ENCODE measurements at places on chromosomes 5 and 9.

DNA sequence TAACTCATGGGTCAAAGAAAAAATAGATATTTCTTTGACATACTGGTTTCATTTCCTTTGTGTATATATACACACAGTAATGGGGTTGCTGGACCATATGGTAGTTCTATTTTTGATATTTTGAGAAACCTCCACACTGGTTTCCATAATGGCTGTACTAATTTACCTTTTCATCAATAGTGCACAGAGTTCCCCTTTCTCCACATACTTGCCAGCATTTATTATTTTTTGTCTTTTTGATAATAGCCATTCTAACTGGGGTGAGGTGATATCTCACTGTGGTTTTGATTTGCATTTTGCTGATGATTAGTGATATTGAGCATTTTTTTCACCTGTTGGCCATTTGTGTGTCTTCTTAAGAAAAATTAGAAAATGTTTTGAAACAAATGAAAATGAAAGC is 78.4 kb upstream of the CKMT2 start:
- no peak for DNase-seq

GRCh38 chr9:128394379-128395168 is 23.4 kb downstream of the URM1 start:
- peak; percentile 66 for DNase-seq

DNA sequence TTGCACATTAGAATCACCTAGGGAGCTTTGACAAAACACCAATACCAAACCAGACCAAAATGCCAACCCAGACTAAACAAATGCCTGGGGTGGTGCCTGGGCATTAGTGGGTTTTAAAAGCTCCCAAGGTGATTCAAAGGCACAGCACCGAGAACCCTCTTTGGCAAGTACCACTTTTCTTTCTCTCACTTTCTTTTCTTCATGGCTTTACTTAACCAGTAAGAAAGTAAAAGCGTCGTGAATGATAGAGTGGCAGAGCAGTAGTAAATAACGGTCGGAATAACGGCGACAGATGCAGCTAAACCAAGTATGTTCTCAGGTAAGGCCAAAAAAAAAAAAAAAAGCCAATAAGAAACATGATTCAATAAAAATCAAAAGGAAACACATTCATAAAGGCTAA is 49.5 kb downstream of the ZNF608 start:
- no peak for DNase-seq

- no peak for DNase-seq
Observed at GRCh38 chr5:52328220-52328806, 459.4 kb upstream of the ITGA1 start.

DNA sequence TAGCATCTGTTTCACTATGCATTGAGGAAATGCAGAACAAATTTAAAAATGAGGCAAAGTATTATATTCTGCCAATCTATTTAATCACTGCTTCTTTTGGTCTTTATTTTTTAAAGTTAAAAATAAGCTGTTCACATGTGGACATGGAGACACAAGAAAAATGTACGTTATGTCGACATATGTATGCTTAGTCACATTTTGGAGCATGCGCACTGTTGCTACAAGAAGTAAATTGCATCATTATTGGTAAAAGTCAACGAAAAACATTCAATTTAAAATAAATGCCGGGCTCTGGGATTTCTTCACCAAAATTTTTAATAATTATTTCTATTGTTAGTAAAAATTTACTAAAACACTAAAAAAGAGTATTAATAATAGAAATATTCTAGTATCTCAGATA is 876.3 kb upstream of the CTNND2 start:
- no peak for DNase-seq

GRCh38 chr5:139723986-139724587 is 71.5 kb upstream of the PSD2 start:
- DNase-seq, result no peak

DNA sequence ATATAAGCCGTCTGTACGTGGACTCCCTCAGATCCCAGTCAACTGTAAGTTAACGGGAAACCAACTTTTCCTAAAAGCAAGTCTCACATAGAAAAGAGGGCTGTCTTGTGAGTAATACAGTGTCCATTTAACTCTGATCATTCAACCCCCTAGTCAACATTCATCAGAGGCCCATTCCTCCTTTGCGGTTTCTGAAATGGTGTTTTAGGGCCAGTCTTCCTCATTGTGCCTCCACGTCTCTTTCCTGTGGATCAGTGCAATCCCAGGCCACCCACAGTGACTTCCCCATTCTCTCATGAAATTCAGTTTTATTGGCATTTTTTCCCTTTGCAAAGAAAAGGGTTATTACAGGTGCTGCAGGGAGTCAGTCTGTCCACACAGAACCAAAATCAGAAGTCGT is 261.8 kb downstream of the NR3C1 start:
- DNase-seq, result no peak

DNA sequence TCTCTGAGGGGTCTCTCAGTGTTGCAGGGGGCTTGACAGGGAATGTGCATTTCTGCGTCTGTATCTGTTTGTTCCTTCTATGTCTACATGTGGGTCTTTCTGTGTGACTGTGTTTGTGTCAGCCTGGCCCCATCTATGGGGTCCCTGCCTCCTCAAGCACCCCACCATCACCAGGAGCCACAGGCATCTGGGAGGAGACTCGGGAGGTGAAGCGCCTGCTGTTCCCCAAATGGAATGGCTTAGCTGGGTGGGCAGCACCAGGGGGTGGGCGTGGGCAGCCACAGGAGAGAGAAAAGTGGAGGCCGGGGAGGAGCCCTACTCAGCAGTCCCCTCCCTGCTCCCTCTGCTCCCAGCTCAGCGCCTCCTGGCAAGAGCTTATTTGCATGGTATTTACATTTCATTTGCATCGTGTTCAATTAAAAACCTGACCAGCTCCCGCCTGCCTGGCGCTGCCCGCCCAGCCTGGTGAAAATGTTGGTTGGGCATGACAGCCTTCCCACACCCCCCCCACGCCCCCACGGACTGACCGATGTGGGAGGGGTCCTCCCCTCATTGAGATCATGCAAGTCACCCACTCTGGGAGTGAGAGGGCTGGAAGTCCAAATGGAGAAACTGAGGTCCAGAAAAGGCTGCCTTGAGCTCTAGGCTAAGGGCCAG is 50.5 kb downstream of the CXXC5 start:
- no peak for DNase-seq

GRCh38 chr9:3191715-3192114 is 334.1 kb downstream of the RFX3 start:
- no peak for DNase-seq

DNA sequence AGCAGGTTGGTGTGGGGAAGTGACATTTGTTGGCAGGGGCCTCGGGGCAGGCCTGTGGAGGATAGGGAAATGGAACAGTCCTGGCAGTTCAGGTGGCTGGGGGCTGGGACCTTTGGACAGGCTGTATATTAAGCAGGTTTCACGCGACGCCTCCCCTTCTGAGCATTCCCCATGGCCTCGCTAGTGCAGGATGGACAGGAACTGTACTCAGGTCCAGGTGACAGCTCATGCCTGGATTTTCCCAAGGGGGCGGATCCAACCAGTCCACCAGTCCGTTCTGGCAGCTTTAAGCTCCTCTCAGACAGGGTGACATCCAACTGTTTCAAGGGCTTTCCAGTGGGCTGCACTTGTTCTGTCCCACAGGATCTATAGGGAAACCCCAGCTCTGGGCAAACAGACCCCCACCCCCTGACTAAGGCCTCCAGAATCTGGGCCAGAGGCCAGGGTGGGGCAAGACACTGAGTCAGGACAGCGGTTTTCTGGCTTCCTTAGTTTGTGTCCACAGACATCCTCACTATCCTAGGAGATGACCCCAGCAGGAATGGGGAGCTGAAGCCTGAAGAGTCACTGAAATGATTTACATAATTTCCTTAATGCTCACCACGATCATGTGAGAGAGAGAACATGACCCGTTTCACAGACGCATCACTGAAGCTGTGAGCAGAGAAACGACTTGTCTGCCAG is 20.9 kb downstream of the CSF2 start:
- no peak for DNase-seq

- no peak for DNase-seq
Observed at GRCh38 chr9:107807183-107807582, 317.6 kb upstream of the KLF4 start.

DNA sequence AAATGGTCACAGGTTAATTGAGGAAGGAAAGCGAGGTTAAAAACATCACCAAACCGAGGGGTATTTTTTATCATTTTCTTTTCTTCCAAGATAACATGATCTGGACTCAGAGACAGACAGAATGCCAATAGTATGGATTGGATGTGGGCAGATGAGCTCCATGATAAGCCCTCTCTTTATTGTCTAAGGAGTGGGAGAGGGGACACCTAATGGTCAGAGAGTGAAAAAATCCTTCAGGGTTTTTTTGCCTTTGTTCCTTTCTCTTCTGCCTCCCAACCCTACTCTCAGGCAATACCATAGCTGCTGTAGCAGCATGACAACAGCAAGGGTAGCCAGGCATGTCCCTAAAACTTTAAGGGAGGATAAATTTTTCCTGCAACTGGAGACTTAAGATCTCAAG is 94.7 kb downstream of the DIRAS2 start:
- no peak for DNase-seq

DNA sequence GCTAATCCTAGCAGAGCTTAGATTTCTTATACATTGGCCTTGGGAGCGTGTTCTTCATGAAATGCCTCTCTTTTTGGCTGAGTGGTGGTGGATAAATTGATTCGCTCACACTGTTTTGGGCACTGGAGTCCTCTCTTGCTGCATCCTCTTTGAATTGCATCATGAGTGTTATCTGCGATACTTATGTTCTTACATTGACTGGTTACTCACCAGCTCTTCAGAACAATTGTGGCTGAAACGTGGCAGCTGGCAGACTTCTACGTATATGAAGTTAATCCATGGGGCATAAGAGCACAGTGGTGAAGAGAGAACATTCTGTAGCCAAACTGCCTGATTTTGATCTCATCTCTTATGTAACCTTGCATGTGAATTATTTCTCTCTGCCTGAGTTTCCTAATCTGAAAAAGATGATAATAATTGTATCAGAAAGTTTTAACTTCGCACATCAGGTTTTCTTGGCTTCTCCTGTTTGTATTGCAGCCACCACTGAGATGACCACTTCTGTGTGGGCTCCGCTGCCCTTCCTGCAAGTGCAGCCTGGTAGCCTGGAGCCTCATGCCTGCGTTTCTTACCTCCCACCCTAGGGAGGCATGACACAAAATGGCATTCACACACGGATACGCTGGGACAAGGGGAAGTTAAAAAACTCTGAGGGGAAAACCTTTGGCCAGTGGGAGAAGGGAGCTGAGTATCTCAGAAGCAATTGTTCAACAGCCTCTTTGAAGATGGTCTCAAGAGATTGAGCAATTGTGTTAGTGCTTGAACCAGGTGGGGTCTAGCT is 295.2 kb downstream of the ARHGAP26 start:
- DNase-seq, result no peak

DNA sequence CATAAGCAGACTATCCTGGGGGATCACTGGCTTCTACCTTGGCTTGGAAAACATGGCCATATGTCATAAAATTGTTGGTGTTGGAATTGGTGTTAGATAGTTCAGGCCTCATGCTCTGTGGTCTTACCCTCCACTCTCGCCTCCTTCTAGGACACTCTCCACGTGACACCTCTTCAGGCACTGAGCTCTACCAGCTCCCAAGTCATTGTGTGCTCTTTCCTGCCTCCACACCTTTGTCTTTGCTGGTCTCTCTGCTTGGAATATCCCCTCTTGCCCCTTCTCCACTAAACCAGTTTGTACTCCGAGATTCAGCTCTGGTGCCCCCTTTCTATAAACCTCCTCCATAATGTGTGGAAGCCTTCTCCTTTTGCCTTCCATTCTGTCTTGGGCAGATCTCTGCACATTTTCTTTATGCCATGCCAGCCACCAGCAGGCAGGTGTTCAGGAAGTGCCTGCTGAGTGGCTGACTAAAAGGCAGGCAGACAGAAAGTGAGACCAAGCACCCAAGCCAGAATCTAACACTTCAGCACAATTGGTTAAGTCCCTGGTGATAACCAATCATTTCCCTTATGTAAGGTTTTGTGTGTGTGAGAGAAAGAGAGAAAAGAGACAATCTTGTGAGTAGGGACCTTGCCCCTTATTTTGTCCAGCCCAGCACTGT is 37.7 kb downstream of the SAR1B start:
- DNase-seq, result no peak

DNA sequence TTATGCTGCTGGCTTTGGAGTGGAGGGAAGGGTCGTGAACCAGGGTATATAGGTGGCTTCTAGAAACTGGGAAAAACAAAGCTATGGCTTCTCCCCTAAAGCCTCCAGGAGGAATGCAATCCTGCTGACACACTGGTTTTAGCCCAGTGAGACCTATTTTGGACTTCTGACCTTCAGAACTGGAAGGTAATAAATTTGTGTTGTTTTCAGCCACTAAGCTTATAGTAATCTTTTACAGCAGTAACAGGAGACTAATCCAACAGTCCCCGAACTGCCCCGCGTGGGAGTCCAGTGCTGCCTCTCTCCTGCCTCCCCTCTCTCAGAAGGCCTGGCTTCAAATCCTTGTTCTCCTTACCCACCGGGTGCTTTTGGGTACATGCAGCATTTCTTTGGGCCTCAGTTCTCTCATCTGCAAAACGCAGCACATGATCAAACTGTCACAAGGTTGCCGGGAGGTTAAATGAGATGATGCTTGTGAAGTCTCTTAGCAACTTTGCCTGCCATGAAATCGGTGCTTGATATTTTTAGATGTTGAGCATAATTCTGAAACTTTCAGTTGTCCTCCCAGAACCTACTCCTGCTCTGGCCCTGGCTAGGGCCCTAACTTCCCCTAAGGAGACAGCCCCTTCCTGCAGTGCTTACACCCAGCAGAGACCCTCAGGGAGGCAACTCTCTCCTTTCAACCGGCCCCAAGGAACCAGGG is 127.3 kb upstream of the BOD1 start:
- DNase-seq, result no peak

DNA sequence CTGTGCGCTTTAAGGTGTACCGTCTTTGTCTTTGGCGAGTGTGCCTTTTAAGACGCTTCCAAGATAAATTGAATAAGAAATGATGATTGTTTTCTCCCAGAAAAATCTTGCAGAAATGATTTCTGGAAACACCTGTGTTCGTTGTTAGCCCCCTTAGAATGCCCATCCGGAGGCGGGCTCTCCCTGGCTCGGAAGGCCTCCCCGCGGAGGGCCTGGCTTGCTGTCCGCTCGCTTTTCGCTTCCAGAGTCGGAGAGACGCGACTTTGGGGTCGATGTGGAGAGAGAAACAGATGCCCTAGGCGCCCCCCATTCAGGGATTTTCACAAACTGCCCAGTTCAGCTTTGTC is 23.9 kb downstream of the LECT2 start:
- DNase-seq, result no peak

- no peak for DNase-seq
Observed at GRCh38 chr5:39225405-39226099, 6.2 kb upstream of the FYB1 start.

DNA sequence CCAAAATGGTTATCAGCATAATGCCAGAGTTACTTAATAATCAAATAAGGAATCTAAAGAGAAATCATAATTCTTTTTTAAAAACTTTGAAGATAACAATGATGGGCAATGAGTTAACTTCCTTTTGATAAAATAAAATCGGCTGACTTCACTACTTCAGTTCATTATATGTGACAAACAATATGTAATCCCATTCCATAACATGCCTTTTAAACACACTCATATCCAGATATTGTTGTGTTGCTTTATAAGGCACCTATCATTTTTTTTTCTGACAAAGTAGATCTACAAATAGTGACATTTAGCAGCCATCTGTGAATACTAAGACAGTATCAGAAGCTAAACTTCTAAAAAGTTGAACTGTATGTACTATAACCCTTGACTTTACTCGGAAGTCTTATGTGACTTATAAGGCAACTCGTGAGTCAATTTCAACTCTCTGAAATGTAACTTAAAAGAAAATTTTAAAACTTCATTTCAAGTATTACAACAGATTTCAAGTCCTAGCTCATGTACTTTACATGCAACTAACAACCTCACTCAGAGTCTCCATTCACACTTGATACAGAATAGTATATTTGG is 7.5 kb downstream of the ADAMTS6 start:
- DNase-seq, result no peak

- no peak for DNase-seq
Observed at GRCh38 chr5:24816206-24816605, 171.4 kb upstream of the CDH10 start.

Measured in SK-N-MC (cell line).